ENCODE measurements at places on chromosomes 6 and 20. TPM values are rescaled to one million over a fixed set of nuclear protein-coding genes. Genes with fewer than 3 reads are reported as not detected.

- DNase-seq = peak; percentile 17
Measured at GRCh38 chr6:100283285-100283684, 181.4 kb downstream of the SIM1 start.

DNA sequence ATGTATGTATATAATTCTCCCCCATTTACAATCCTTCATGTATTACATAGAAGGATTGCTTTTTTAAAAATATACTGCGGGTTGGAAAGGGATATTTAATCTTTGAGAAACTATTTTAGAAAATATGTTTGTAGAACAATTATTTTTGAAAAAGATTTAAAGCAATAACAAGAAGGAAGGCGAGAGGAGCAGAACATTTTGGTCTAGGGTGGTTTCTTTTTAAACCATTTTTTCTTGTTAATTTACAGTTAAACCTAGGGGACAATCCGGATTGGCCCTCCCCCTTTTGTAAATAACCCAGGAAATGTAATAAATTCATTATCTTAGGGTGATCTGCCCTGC is 3.6 kb downstream of the FOXC1 start:
- no peak for DNase-seq

GRCh38 chr6:131042664-131043063 is 20.4 kb downstream of the EPB41L2 start:
- DNase-seq = peak; percentile 69

- DNase-seq = no peak
Measured at GRCh38 chr20:41264819-41265218, 52.7 kb downstream of the ZHX3 start.

Gene OVOL2
- not detected for total RNA-seq

Gene TRIM15
- total RNA-seq = not detected

Gene LAMA5
- total RNA-seq = 35.1 TPM

Gene POU5F1
- total RNA-seq = not detected

Measured in fibroblast of villous mesenchyme (primary cell).